ENCODE measurements at places on chromosomes 7 and 10.

DNA sequence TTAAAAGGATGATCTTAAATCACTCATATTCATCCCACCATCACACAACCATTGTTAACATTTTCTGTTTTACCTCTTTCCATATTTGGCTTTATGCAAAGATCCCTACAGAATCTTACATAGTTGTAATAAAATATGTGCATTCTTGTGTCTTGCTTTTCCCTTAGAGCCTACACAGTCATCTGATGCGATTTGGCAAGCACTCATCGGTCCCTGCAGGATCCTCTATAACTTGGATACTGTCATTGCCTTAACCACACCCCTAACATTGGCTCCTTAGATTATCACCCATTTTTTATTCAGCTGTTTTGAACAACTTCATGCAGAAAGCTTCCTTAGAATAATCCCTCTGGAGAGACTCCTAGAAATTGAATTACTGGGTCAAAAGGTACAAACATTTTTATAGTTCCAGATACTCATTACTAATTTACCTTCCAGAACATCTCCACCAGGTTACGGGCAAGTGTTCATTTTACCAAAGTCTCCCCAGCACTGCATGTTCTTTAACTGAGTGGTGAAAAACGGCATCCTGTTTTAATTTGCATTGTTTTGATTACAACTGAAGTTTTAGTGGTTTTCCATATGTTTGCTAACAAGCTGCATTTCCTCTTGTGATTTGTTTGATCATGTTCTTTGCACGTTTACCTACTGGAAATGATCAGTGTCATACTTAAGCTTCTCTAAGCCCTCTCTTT lies 268.3 kb downstream of the GRID1 start:
- DNase-seq = no peak

DNA sequence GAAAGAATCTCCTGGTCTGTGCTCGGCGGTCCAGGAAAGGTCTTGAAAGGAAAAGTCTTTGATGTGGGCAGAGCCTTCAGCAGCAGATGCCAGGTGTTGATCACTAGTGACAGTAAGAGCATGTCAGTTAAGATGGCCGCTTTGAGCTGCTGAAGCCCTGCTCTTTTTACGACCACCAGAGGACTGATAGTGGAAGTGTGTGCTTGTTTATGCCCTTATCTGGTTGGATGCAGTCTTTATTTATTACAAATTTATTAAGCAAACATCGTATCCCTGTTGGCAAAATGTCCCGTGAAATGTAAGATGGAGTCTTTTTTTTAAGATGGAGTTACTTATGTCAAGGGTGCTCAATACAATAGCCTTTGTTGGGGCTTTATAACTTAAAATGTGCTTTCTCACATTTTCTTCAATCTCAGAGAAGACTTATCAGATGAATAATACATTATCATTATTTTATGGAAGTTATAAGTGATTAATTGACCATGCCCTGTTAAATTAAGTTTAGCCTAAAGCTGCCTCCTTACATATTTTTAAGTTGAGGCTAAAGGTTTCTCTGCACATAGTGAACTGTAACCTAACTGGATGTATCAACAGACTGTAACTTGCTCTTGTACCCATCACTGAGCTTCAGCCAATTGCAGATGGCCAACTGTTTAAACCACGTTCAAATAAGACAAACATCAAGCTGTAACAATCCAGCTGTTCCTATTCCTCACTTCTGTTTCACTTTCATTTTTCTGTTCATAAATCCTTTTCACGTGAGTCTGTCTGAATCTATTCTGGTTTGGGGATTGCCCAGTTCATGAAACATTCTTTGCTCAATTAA lies 97.4 kb upstream of the PIK3CG start:
- no peak for DNase-seq

DNA sequence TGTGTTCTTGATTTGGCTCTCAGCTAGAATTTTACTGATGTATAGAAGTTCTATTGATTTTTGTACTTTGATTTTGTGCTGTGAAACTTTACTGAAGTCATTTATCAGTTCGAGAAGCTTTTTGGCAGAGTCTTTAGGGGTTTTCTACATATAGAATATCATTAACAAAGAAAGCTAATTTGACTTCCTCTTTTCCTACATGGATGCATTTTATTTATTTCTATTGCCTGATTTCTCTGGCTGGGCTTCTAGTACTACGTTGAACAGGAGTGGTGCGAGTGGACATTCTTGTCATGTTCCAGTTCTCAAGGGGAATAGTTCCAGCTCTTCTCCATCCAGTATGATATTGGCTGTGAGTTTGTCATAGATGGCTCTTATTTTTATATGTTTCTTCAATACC lies 65.4 kb downstream of the RNF133 start:
- DNase-seq = no peak

DNA sequence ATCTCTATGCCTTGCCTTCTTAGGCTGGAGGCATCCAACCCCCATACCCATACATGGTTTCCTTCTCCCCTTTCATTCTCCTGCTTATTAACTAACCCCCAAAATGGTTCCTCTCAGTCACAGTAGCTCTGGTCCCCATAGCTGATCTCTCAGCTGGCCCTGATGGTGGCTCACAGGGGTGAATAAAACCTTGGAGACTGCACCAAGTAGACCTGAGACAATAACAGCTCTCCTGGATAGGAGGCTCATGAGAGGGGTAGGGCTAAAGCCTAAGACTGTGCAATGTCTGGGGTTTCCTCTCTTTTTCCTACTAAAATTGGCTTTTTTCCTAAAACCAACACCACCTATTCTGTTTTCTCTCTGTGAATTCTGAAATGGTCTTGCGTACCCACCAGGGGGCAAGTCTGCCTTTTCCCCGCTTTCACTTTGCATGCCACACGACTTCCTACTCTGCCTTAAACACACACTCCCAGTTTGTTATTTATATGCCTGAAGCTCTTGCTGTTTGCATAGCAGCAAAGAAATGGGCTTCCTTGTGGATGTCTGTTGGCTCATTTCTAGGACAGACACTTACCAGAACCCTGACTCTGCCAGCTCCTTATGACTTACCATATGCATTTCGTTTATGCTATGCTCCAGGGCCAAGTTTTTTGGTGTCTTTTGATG lies 18.4 kb upstream of the PON1 start:
- no peak for DNase-seq

GRCh38 chr7:28811701-28812430 lies 146.3 kb downstream of the TRIL start:
- DNase-seq = no peak

- DNase-seq = no peak
Observed at GRCh38 chr7:19707240-19707639, 1.6 kb downstream of the POLR1F start.

Data from activated CD8-positive, alpha-beta T cell treated with anti-CD3 and anti-CD28 coated beads for 36 hours (primary cell).